Body of pancreas (tissue), 4 donors: ENCODE measurements at places on chromosomes 2 and 18.

DNA sequence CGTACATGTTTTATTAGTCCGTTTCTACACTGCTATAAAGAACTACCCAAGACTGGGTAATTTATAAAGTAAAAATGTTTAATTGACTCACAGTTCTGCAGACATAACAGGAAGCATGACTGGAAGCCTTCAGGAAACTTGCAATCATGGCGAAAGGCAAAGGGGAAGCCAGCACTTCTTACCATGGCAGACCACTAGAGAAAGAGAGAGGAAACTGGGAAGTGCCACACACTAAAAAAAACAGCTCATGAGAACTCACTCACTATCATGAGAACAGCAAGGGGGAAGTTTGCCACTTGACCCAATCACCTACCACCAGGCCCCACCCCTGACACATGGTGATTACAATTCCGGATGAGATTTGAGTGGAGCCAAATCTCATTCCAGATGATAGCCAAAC is 466.2 kb downstream of the IRS1 start:
- no peak for DNase-seq

DNA sequence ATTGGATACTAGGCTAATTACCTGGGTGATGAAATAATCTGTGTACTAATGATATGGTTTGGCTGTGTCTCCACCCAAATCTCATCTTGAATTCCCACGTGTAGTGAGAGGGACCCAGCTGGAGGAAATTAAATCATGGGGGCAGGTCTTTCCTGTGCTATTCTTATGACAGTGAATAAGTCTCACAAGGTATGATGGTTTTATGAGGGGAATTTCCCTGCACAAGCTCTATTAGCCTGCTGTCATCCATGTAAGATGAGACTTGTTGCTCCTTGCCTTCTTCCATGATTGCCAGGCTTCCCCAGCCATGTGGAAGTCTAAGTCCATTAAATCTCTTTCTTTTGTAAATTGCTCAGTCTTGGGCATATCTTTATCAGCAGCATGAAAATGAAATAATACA is 394.1 kb upstream of the SYT4 start:
- DNase-seq, result no peak

DNA sequence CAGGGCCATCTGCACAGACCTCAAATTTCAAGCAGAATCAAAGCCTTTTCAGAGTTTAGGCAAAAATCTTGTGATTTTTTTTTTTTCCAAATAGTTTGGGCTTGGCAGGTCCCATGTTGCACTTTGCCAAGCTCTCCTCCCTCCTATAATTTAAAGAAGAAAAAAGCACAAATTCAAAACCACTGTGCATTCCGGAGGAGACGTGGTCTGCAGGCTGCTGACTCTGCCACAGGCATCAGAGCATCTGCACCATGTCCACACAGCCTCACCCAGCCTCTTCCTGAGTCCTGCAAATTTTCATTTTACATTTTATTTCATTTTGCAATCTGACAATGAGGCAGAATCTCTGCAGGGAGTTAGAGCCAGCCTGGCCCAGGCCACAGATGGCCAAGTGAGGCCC is 15.7 kb upstream of the GPC1 start:
- no peak for DNase-seq

GRCh38 chr2:60353406-60353800 is 200.1 kb downstream of the BCL11A start:
- DNase-seq, result no peak

DNA sequence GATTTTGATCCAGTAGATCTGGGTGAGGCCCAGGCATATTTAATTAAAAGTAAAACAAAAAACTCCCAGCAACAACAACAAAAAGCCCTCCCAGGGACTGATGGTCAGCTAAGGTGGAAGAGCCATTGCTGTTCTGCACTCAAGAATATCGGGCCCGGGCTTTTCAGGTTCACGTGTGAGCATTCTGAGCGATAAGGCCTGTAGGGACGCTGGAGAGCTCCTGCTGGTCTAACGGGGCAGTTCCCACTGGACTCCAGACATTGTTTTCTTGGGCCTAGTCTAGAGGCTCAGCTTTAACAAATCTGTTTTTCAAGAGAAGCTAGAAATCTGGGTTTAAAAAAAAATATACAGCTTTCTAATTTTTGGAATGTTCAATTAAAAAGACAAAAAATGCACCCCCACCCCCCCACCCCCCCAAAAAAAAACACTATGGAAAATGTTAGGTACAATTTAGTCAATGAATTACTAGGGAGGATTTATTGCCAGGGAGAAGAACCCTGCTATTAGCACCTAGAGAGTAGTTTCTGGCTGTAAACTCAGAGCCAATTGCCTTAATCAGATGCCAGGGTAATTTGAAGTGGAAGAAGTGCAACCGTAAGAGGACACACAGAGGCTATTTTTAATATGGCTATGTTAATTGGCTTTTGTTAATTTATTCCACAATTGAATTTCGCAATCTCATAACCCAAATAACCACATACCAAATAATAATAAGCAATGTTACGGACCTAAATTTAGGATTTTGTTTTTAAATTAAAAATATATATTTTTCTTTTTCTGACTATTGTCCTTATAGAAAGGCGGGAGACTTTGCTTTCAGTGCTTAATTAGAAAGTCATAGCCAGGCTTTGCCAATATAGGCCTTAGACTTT is 78.9 kb downstream of the MAP4K4 start:
- DNase-seq, result no peak

DNA sequence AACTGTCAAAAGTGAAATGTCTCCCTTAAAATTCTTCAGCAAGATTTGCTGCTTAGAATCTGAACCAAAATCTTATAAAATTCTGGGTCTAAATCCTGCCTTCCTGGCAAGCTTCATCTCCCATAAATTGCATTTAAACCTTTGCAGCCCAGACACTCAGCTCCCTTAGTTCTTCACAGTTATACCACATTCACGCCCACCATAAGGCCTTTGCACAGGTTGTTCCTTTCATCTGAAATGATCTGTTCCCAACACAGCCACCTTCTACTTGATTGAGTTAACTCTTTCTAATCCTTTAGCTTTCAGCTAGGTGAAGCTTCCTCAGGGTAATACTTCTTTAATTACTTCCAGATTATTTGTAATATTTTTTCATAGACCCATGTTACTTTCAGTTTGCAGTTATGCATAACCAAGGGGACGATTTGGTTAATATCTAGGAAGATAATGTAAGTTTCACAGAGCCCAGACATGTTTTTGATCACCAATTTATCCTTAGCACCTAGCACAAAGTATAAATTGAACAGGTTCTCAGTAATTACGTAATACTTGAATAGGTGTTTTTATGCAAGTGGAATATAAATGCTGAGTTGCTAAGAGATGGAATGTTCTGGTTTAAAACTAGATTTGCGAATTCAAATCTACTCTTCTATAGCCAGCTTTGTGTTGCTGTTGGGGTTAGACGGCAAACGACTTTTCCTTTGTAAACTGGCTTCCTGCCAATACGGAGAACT is 779.7 kb upstream of the PKDCC start:
- no peak for DNase-seq

- DNase-seq, result no peak
Measured at GRCh38 chr2:122780251-122780650, 1024.8 kb downstream of the TSN start.

- no peak for DNase-seq
Measured at GRCh38 chr2:217568289-217568971, 434.4 kb downstream of the TNS1 start.

DNA sequence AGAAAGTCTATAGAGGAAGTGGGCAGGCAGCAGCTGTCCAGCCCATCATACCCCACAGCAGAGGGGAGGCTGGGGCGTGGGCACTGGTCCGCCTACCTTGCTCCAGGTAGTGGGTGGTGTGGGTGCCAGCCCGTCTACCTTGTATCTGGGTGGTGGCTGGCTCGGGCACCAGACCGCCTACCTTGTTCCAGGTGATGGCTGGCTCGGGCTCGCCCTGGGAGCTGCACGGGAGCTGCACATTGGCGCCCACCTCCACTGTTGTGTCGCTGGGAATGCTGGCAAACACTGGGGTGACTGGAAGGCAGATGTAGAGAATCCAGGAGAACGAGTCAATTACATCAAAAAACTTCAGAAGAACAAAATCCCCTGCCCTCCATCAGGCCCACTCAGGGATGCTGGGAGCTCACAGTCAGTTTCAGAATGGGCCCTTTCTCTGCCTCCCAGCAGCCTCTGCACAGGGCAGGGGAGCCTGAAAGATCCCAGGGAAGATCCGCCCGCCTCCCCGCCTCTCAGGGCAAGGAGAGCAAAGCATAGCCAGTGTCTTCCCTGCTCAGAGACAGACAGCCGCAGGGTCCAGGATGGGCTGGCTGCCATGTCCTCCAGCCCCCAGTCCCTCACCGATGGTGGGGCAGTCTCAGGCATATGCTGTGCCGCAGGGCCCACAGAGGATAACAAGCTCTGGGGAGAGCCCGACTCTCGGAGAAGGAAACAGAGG is 82.3 kb downstream of the PXDN start:
- DNase-seq, result no peak

DNA sequence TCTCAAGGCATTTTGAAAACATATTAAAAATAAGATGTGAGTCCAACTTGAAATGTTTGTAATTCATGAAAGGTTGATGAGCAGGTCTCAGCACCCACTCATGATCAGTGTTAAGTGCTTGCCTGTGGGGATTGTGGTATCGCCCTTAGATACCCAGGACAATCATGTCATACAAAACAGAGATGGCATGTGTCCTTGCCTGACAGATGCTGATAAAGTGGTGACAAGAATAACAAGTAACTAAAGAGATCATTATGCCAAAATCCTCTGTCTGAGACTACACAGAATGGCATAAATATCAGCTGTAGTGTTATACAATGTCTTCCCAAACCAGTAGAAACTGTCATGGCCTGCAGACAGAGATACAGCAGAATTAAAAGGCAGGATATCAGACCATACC is 930.3 kb downstream of the SUCLG1 start:
- DNase-seq, result no peak

- no peak for DNase-seq
Measured at GRCh38 chr2:185279999-185280398, 458.6 kb upstream of the FSIP2 start.

DNA sequence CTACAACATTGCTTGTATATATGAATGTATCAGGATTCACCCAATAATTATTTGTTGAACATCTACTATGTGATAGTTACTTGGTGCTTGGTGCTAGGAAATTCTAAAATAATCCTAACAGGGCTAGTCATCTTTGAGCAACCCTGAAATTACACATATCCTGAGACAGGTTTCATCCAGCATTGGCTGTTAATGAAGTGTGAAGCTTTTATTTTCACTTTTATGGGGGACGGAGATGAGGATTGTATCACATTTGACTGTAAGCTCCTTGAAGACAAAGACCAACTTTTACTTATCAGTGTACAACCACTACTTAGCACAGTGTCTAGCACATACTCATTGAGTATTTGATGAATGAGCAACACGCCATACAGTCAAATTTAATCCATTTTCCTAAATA is 6.8 kb upstream of the GALM start:
- no peak for DNase-seq

- DNase-seq, result no peak
Measured at GRCh38 chr2:206125901-206126300, 33.3 kb downstream of the NDUFS1 start.

GRCh38 chr18:46315161-46315560 is 211.0 kb downstream of the HAUS1 start:
- no peak for DNase-seq

DNA sequence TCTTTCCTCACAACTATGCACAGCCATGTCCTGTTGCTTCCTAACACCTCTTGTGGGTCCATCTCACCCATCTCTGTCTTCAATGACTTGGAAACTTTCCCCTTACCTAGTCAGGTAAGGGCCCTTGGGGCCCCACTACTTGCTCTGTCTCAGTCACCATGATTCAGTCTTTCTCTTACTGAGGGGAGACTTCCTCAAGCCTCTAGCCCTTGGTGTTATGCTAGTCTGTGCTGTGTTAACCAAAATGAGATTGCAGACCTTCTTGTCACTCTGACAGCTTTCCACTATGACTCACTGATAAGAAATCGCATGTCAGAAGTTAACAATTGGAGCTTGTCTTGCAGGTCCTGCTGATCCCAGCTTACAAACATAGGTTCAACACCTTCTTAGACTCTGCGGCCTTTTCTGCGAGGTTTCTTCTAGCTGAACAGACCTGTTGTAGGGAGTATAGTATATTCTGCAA is 65.3 kb downstream of the WDR75 start:
- no peak for DNase-seq

DNA sequence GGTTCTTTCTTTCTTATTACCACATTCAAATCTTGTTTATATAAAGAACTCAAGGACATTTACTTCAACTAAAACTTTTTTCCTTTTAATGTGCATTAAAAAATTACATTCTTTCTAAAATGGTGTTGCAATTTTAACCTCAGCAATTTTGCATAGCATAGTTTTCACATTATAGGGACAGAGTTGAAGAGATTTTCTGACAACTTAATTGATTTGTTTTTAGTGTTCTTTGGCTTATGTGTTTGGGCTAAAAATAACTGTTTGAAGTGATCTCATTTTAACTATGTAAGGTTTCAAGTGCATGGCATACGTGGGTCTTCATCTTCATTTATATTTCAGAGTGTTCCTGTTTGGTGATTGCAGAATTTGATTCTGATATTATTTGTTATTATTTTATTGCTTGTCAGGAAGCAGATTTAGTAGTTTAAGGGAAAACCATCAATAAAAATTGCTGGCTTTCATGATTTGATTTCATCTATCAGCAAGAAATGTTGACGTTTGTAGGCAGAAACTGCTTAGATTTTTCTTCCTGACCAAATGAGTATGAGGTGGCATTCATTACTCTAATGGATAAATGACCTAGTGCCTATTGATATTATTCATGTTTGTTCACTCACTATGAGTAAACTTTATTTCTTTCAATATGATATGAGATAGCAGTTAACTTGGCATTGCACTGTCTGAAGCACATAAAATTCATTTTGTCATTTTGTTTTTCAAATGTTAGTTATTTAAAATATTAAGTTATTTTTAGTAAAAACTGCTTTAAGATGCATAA is 398.4 kb downstream of the NUP35 start:
- DNase-seq, result no peak

- DNase-seq, result no peak
Measured at GRCh38 chr2:217398860-217399259, 539.0 kb upstream of the TNP1 start.

- no peak for DNase-seq
Measured at GRCh38 chr18:79422022-79422782, 26.5 kb downstream of the NFATC1 start.

DNA sequence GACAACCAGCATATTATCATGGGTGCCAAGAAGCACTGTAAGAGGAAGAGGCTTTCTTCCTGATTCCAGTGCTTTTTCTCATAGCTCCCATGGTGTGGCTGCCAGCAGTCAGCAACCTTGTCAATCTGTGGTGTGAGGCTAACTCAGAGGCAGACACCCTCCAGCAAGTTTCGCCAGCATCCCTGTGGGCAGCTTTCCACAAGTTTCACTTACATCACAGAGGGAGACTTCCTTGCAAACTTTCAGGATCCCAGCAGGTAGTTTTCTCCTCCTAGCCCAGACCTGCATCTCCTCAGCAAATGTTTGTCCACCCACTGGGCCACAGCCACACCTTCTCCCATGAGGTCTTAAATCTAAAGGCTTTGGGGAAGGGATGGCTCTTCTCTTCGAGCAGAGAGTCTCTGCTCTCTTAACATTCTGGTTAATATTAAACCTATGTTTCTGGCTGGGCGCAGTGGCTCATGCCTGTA is 9.1 kb downstream of the DNAH7 start:
- DNase-seq, result no peak
